ENCODE measurements at places on chromosomes 7 and 10.
A peak's percentile ranks its signal among the peaks of the same experiment; 100 is the strongest.

GRCh38 chr7:134903073-134903790 lies 83.1 kb upstream of the AGBL3 start:
- no peak for DNase-seq

DNA sequence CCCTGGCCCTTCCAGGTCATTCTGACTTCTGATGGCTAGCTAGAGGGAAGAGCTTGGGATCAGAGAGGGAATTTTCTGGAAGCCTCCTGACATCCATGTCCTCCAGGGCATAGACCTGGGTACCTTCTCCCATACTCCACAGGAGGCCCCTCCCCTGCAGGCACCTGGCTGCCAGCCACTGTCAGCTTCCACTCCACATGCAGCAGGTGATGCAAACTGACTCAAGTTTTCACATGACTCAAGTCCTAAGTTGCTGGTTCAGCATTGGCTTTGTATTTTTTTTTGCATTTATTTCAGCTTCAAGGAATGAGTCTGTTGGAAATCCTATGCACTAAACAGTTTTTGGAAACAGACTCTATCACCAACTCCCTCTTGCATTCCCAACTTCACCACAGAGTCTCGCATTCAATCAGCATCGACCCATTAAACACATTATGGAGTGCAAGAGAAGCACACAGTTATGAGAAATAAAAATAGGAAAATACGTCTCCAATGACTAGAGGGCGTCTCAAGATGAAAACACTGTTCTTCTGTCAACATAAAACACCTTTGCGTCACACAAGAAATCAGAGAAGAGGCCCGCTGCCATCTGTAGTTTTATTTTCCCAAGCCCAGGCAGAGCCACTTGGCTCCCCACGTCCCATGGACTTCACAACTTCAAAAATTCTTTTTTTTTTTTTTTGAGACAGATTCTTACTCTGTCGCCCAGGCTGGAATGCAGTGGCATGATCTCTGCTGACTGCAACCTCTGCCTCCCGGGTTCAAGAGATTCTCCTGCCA lies 362.6 kb upstream of the MGMT start:
- no peak for DNase-seq

GRCh38 chr7:92289321-92289720 lies 43.5 kb downstream of the ANKIB1 start:
- DNase-seq = no peak

GRCh38 chr7:33485747-33486493 lies 356.6 kb downstream of the BBS9 start:
- DNase-seq = no peak

- no peak for DNase-seq
Measured at GRCh38 chr7:37825038-37825437, 23.4 kb upstream of the NME8 start.

- DNase-seq = no peak
Measured at GRCh38 chr10:125159486-125159931, 854 bp downstream of the CTBP2 start.

DNA sequence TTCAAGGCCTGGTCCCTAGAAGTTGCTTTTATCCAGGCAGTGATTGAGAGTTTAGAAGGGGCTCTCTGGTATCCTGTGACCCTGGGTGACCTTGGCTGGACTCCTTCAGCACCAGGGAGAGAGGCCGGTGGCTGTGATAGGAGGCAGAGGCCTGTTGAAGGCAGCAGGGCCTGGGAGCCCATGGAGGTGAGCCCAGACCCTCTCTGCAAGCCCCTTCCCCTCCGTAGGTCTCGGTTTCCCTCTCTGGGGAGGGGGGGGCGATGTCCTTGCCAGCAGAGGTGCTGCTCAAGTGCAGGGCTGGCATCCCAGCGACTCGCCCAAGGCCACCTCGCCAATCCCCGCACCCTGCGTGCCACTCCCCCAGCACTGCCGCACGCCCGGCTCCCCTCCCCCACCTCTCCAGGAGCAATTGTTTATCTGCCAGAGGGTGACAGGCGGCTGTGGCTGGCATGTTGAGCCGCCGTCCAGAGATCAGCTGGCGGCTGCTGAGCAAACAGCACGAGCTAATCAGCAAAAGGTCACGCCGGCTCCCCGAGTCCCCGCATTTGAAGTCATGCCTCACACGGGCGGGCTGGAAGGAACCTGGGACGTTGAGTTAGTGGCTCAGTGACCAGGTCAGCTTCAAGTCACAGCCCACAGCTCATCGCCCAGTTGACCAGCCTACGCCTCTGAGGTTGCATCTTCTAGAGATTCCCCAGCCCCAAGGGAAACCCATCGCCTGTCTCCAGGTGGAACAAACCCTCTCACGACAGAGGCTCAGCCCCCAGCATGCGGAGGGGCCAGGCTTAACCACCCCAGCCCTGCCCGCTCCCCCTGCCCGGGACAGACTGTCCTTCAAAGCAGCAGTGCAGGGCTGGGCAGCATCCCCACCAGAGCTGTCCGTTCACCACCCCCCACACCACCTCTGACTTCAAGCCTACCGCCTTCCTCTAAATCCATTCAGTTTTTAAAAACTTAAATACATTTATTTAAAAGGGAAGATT lies 43.7 kb downstream of the ELFN1 start:
- DNase-seq = peak; percentile 52

- no peak for DNase-seq
Measured at GRCh38 chr10:132861116-132861691, 75.3 kb upstream of the NKX6-2 start.

GRCh38 chr7:73841689-73842066 lies 638 bp downstream of the METTL27 start:
- no peak for DNase-seq

DNA sequence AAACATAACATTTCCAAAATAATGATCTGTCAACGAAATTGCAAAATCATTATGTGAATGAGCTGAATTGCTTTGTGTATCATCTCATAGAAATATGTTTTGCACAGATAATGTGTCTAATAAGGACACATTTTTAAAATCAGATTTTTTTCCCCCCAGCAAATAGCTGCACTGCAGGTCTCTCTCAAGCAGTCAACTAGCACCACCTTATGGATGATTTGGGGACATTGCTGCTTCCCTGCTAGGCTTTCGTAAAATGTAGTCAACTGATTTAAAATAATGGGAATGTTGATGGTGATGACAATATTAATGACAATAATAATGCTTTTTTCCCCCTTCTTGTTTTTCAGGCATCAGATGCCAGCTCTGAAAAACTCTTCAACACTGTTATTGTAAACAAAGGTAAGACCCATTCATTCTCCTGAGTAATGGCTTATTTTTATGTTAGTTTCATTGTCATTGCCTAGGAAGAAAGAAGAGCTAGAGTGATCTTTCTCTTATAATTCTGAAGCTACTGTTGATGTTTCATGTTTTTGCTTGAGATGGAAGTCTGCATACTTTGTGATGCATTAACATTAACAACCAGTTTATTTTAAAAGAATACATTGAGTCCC lies 433.6 kb upstream of the GALNT17 start:
- DNase-seq = no peak

DNA sequence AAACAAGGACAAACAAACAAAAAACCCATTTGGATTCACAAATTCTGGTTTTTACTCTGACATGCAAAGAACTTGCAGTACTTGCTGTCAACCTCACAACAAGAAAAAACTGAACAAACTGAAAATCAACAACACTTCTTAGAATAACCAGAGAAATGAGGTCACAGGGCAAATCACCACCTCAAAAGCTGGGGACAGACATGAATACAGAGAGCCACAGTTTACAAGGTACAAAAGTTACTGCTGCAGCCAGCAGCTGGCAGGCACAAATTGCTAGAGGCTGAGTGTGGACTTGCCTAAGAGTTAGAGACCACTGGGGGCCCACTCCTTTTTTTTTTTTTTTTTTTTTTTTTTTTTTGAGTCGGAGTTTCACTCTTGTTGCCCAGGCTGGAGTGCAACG lies 15.0 kb upstream of the RNF32 start:
- no peak for DNase-seq

DNA sequence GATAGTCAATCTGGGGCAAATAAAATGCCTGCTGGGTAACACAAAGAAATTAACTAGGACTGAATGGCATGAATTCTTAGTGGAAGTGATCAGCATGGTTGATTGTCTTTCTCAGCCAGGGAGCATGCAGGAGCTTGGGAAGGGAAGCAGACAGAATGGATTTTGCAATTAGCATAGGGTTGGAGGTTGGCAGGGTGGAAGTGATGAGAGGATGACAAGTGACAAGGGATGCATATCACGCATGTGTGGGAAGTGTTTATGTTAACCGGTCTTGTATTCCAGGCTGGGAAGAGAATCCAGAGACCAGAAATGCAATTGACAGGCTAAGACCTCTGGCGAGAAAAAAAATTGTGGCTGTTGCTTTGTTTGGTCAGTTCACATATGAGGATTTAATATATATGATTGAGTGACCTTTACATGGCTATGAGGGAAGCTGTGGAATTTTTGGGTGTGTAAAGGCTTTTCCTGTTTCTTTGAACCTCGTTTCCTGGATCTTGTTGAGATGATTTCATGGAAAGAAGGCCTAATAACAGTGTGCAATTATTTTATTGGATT lies 8.3 kb downstream of the MDFIC start:
- no peak for DNase-seq

DNA sequence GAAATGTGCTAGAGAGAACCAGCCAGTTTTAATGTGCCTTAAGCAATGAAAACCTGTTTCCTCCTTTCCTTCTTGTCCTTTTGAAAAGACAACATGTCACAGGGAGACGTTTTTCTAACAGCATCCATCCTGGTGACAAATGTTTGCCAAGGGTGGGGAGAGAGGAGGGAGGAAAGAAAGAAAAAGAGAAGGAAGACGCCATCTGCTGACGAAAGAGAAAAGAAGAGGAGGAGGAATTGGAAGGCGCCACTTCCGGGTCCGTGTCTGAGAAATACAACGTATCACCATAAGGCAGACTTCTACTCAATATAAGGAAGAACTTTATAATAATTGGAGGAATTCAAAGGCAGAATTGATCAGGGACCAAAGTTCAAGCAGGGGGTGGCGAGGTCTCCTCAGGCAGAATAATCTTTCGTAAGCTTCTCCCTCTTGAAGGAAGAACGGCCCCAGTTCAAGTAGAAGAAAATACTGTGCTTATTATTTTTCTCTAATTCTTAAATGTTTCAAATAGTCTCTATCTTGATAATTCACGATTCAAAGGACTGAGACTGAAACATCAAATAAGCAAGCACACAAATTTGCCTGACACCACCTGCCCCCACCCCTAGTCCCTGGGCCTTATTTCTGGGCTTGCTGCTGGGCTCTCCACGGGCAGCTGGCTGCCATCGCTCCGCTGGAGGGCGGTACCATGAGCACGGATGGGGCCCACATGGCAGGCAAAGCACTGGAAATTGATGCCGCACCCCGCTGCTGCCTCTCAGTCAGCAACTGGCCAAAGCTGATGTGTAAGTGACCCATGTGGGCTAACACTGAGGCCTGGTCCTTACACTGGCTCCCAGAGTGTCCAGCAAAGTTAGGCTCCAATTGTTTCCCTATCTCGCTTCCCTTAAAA lies 273.7 kb upstream of the KLF14 start:
- peak; percentile 78 for DNase-seq

- no peak for DNase-seq
Measured at GRCh38 chr7:45681596-45682357, 107.6 kb downstream of the ADCY1 start.

GRCh38 chr10:122656308-122656705 lies 43.3 kb downstream of the C10orf120 start:
- no peak for DNase-seq

DNA sequence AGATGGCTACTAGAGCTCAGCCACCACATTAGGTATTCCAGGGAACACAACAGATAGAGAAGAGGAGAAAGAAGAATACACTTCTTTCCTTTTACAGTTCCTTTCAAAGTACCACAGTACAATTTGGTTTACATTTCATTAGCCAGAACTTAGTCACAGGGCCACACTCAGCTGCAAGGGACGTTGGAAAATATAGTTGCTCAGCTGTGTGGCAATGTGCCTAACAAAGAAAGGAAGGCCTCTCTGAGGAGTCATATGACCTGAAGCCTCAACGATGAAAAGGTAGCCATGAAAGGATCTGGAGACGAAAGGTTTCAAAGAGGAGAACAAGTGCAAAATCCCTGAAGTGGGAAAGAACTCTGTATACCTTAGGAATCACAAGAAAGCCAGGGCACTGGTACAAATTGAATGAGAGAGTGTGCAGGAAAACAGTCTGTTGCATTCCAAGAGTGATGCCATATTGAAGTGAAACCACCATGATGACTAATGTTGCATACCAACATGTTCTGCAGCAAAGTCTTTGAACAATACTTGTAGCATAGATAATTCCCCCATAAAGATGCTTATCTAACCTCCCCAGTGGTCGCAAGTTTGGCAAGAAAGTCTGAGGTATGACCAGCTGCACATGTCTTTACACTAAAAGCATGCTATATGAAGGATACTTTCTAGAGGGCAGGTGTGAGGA lies 278.9 kb downstream of the HPSE2 start:
- no peak for DNase-seq

GRCh38 chr7:127741764-127742375 lies 89.9 kb downstream of the SND1 start:
- no peak for DNase-seq

- DNase-seq = no peak
Measured at GRCh38 chr10:70090951-70091350, 38.3 kb downstream of the MACROH2A2 start.

DNA sequence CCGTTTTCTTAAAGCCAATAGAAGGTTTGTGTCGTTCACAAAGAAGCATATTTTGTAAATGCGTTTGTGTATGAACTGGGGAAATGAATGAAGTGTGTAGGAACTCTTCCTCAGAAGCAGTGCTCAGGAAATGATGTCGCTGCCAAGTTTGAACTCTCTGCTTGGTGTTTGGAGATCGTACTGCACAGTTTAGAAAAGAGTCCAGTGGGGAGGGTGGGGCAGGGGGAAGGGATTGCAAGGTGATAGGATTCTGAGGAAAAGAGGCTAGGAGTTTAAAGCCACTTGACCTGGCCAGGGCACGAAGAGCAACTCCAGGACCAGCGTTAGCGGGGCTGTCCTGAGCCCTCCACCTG lies 122.2 kb downstream of the CUBN start:
- no peak for DNase-seq

- DNase-seq = no peak
Measured at GRCh38 chr7:52507546-52508255, 527.7 kb upstream of the POM121L12 start.

GRCh38 chr7:111499027-111499426 lies 63.3 kb downstream of the IMMP2L start:
- DNase-seq = no peak

- no peak for DNase-seq
Measured at GRCh38 chr10:43214071-43214955, 52.6 kb downstream of the RASGEF1A start.

GRCh38 chr10:89369156-89370105 lies 8.4 kb upstream of the IFIT1B start:
- DNase-seq = no peak

GRCh38 chr10:126749015-126749655 lies 78.6 kb upstream of the C10orf90 start:
- DNase-seq = peak; percentile 65

- DNase-seq = no peak
Measured at GRCh38 chr10:57336341-57336740, 931.4 kb downstream of the IPMK start.

GRCh38 chr7:44595934-44596635 lies 10.3 kb upstream of the OGDH start:
- no peak for DNase-seq

- no peak for DNase-seq
Measured at GRCh38 chr7:37248396-37248861, 200.2 kb downstream of the ELMO1 start.

- no peak for DNase-seq
Measured at GRCh38 chr10:133329491-133330202, 7.0 kb downstream of the CALY start.

GRCh38 chr10:126342680-126343079 lies 45.6 kb downstream of the ADAM12 start:
- DNase-seq = no peak

Data from renal cortex interstitium (tissue), 15 donors.